ENCODE measurements at places on chromosomes 5 and 9.
A peak's percentile ranks its signal among the peaks of the same experiment; 100 is the strongest.

DNA sequence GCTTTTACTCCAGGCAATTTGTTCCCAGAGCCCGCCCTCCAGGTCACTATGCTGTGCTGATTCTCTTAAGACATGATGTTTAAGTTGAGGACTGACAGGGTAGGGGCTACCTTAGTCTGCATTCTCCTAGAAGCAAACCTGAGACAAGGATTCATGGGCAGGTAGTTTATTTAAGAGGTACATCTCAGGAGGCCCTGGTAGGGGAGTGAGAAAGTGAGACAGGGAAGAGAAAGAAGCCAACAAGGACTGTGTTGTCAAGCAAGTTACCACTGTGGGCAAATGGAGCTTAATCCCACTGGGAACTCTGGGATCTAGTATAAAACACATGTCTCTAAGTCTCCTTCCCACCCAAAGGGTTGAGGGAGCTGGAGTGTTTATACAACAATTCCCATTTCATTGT is 43.6 kb upstream of the FSTL4 start:
- DNase-seq: no peak

- no peak for DNase-seq
These were observed 108.4 kb downstream of the ENTREP1 start for GRCh38 chr9:69433392-69433791.

- peak; percentile 60 for DNase-seq
These were observed 41.7 kb downstream of the ZNF608 start for GRCh38 chr5:124704594-124705284.

DNA sequence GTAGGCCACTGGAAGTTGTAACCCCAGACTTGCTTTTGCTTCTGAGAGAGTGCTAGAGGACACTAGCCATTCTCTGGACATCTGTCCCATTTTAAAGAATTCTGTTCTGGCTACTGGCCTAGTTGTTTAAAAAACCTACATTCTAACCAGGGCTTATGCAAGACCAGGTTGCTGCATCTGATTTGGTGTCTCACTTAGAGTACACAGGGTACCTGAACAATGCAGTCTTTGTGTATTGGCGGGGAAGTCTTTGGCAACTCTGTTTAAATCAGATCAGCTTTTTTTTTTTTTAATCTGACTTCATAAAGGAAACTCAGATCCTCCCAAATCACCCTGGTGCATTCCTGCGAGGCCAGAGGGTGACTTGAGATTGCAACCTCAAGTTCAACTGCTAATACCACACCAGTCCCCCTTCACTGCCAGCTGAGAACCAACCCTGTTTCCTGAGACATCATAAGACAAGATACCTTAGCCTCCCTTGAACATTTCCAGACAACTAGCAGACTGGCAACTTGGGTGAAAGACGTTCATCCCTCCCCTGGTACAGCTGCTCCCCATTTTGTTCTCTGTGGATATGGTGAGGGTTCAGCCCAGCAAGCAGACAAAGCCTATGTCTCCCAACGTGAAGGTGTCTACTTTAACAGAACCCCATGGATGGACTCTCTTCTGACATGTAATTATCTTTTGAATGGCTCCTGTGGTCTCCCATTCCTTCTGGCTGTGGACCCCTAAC is 27.0 kb downstream of the SKP1 start:
- DNase-seq: no peak

- DNase-seq: no peak
These were observed 7.2 kb downstream of the ZDHHC12 start for GRCh38 chr9:128716581-128717254.

DNA sequence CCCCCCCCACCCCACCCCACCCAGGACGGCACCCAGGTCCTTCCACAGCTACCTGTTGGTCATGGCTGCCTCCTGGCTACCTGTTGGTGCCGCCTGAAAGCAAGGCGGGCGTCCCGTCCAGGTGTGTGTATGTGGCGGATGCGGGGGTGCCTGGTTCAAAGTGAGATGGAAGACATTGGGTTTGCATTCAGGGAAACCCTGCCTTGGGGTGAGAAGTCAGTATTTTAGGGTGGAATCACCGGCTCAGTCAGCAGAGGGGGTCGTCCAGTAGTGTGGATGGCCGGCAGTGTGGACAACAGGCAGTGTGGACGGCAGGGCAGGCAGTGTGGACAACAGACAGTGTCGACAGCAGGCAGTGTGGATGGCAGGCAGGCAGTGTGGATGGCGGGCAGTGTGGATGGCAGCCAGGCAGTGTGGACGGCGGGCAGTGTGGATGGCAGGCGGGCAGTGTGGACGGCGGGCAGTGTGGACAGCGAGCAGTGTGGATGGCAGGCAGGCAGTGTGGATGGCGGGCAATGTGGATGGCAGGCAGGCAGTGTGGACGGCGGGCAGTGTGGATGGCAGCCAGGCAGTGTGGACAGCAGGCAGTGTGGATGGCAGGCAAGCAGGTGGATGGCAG is 28.0 kb downstream of the NKD2 start:
- DNase-seq: no peak

DNA sequence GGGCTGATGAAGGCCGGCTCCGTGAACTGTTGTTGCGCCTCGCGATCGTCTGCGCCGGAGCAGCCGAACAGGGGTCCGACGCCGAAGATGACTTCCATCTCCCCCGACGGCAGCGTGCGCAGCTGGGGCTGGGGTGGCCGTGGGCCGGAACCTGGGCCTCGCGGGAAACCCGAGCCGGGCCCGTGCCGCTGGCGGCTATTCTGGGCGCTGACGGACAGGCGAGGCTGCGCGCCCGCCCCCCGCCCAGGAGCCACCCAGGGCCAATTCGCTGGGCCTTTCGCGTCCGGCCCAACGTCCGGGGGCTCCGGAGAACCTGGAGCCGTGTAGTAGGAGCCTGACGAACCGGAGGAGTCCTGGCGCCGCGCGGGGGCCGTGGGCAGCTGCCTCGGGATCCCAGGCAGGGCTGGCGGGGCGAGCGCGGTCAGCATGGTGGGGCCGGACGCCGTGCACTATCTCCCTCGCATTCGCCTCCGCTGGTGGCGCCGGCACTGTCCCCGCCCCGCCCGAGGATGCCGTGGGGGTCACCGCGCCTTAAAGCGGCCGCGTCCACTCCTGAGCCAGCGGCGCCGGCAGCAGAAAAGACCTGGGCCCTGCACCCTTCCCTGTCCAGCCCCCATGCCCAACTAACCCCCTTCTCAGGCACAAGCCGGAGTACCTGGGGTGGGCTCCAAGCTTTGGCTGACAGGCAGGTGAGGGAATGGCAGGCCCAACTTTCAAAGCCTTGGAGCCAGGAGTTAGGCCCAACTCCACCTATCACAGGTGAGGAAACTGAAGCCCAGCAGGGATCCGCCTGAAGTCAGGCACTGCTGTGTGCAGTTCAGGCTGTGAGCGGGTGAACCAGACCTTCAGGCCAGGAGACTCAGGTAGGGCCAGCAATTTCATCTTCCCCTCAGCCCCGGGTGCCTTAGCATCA is at the start of gene PROB1:
PROB1 (minus strand) TSS at position 451 of the 913 bp plus-strand sequence; CDS start at position 428, 23 bp downstream.
- no peak for DNase-seq

DNA sequence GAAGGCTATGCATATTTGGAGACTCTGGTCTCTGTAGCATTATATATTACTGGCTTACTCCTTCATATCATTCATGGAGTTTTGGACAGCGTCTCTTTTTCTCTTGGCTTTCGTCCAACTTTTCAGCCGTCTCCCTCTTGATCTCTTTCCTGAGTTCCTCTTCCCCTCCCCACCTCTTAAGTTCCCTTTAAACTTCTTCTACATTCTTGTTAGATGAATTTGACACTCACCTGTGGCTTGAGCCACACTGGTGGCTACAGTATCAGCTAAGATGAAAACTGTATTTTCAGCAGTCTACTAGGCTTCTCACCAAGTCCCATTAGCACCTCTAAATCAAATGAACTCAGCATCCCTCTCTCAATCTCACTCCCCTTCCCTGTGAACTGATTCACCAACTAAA is 128.1 kb downstream of the STARD4 start:
- no peak for DNase-seq

DNA sequence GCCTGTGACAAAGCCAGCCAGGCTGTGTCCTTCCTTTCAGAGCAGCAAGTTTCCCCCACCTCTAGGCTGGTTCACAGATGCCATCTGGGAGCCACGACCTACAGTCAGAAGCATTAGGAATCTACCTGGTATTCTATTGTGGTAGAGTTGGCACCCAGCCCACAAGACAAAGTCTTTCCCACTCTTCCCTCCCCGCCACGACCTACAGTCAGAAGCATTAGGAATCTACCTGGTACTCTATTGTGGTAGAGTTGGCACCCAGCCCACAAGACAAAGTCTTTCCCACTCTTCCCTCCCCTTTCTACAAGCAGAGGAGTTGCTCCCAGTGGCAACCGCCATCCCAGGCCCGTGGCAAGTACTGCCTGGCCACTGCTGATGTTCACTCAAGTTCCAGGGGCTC is 157.8 kb upstream of the TNC start:
- no peak for DNase-seq

DNA sequence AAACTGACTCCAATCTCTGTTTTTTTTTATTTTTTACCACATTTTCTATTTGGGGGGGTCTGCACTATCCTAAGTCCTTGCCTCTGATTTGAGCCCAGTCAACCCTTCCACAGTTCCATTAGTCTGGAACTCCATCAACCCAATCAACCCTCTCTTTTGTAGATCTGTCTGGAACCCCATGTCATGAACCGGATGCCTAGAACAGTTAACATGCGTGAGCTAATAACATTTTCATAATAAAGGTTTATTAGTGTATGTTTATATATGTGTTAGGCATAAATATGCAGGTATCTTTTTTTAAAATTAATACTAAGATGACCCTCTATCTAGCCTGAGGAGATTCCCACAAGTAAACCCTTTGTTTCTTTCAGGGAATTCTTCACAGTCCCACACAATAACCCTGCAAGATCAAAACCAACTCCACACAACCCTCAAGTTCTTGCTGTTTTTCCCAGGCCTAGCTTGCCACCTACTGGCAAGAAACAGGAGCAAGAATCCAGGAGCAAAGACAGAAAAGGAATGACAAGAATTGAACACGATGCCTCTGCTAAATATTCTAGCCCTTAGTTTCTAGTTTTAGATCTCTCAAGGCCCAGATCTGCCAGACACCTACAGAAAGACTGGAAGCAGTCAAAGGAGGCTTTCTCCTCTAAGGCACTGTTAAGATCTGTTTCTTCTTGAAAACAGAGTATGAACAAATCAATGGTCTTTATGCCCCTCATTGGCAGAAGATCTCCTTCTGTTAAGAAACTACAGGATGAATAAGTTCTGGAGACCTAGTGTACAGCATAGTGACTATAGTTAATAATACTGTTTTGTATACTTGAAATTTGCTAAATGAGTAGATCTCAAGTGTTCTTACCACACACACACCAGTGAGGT is 100.4 kb downstream of the TRIM36 start:
- no peak for DNase-seq

- no peak for DNase-seq
These were observed 962 bp upstream of the PKN3 start for GRCh38 chr9:128701227-128701854.

- DNase-seq: peak; percentile 64
These were observed 235.7 kb downstream of the HSPA4 start for GRCh38 chr5:133287500-133287899.

DNA sequence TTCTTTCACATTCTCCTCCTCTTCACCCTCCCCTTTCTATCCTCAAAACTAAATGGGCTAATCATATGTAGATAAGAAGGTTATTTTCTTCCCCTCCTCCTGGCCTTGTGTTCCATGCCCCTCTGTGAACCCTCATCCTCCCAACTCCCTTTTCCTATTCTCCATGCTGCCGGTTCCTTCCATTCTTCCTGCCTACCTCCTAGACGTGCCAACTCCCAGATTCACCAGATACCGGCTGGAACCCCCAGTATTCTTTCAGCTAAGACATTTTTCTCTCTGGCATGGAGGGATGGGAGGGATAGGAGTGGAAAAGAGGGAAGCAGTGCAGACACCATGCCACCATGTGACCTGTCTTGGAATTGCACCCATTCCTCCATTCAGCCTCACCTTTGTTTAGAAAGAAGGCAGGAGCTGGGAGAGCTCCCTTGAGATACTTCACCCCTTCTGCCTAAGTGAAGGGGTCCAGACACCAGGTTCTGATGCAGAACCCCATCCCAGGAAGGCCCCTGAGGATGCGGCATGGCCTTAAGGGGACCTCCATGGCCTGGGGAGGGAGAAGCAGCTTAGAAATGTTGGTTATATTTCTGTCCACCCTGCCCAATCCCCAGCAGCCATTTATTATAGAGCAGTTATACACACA is 4.8 kb downstream of the DNAJB5 start:
- no peak for DNase-seq

DNA sequence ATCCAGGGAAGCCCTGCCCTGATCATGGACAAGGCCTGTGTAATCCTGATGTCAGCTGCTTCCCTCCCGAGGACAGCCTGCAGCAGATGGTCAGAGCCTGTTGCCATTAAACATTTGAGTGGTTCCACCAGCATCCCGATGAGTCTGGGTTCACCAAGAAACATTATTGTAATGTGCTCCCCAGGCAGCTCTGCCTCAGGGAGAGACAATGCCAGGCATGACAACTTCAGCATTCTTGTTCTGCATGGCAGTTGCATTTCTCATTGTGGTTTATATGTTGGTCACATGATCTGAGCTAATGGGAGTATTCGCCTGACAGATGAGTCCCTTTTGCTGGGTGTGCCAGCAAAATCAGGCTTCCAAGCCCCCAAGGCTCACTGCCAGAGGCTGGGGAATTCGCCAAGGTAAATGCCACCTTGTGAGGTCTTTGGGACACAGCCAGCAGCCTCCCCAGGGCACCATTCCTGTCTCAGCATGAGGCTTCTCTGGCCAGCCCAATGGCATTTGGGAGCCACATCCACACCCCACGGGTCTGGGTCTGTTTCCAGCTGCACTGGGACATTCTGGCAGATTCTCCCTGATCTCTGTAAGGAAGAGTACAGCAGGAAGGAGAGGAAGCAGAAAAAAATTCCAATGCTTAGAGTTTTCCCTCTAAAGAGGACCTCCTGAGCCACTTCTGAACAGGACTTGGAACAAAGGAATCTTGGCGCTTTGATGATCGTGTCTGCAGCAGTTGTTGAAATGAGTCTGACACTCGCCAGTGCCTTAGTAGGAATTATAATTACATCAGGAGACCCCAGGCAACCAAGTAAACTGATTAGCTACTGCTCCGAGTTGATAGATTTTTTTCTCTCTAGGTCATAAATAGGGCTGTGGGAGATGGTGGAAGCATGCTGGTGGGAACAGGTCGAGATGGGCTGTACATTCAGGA is 18.7 kb downstream of the KCNIP1 start:
- no peak for DNase-seq

DNA sequence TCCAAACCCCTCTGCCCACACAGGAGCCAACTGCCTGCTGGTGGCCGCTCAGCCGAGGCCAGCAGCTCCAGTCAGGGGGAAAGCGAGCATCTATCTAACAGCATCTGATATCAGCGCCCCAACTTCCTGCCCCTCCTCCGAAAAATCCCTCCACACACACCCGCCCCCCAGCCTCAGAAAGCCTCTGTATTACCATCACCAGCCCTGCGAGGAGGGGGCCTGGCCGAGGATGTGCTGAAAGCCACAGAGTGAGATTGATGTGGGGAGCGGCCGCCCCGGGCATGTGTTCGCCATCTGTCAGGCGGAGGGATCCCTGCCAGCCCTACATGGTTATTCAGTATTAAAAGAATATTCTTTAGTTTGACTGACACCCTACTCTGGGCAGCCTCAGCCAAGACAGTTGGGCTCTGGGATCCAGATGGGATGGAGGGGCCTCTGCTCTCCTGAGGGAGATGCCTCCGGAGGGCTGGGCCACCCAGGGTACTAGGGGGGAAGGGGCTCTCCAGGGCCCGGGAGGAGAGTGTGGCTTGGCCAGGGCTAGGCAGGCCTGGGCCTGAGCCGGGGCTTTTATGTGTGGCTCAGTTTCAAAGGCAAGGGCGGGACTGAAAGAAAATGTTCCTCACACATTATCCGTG is 98.0 kb downstream of the HSD17B3 start:
- DNase-seq: no peak

- no peak for DNase-seq
These were observed 20.2 kb downstream of the HRH2 start for GRCh38 chr5:175678074-175678473.
